ENCODE measurements at places on chromosomes 2 and 18.

- no peak for DNase-seq
Observed at GRCh38 chr2:142822190-142822589, 55.3 kb upstream of the KYNU start.

DNA sequence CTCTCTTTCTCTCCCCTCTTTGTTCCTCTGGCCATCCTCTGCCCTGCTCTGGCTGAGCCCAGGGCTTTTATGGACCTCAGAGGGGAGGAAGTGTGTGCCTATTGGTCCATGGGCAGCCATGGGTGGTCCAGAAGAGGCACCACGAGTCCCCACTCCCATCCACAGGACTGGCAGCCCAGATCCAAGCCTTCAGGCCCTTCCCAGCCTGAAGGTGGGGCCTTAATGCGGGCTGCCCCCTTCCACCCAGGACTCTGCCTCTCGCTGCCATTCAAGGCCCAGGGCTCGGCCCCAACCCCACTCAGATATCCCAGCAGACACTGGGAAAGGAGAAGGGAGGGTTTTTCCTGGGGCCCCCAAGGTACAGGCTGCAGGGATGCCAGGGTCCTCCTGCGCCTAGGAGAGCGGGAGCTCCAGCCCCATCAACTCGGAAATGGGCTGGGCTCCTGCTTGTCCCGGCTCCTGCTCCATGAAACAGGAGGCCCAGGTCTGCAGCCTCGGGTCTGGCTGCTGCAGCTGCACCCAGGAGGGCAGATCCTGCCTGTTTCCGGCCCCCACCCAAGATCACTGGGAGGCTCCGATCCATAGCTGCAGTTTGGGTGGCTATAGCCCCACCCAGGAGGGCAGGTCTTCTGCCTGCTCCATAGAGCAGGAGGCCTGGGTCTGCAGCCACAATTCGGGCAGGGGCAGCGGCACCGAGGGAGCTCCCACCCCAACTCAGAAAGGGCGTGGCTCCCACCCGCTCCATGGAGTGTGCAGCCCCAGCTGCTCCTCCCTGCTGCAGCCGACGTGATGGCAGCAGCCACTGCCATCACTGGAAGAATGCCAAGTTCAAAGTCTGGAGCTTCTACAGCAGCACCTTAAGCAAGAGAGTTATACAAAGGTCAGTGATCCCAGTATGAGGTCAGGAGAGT lies 116.6 kb upstream of the RBBP8 start:
- DNase-seq: no peak

- no peak for DNase-seq
Observed at GRCh38 chr2:1621041-1621440, 123.3 kb downstream of the PXDN start.

DNA sequence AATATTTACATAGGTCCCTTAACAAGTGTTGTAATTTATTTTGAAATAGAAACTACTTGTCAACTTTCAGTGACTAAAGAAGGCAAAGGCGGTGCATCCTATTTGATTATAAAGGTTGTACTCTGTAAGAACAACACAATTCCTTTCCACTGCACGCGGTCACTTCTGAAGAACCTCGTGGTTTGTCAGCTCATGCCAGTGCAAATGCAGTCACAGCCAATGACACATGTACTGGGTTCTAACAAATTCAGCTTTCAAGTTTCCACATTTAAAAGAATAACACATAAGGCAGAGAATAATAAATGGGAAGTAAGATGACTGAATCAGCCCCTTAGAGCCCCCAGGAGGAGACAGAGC lies 39.7 kb downstream of the CYB5A start:
- no peak for DNase-seq

DNA sequence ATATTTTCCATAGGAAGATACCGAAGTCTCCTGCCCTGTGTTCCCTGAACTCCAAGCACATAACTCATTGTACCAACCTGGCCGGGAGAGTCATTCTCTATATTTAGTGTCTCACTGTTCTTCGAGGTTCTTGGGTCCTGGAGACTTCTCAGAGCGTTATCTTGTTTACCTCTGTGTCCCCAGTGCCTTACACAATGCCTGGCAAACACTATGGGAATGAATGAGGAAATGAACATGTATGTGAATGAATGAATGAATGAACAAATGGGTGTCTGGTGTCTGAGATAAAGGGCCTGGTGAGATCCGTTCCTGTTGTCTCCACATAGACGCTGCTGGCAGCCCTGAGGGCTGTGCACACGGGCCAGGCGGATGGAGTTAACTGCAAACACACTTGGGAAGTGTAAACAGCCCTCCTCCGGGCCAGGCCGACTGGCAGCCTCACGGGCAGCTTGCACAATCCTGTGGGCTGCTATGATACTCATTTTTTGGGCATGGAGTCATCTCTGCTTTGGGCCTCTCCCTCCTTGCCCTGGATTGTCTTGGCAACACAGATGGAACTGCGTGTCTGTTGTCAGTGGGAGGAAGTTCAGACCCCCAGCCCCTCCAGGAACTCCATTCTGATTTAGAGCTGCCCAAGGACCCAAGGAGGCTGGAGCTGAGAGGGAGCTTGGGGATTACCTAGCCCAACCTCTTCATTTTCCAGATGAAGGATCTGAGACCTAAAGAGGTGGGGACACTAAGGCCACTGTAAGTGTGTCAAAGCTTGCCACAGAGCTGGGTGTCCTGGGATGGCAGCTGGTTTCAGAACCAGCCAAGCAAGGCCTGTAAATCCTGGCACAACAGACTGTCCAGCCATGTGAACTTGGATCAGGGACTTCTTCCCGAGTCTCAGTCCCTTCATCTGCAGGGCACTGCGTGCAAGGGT lies 124.4 kb downstream of the INHBB start:
- DNase-seq: peak; percentile 82

GRCh38 chr2:119753041-119753929 lies 6.4 kb upstream of the PTPN4 start:
- DNase-seq: peak; percentile 17

- no peak for DNase-seq
Observed at GRCh38 chr2:149038442-149039212, at the start of gene LYPD6B. LYPD6B (plus strand) TSS chr2:149038699; CDS start chr2:149130949, 92,250 bp downstream.

- peak; percentile 26 for DNase-seq
Observed at GRCh38 chr2:232549655-232550353, 553 bp downstream of the TIGD1 start.

GRCh38 chr2:67977464-67977863 lies 85.3 kb downstream of the C1D start:
- no peak for DNase-seq

DNA sequence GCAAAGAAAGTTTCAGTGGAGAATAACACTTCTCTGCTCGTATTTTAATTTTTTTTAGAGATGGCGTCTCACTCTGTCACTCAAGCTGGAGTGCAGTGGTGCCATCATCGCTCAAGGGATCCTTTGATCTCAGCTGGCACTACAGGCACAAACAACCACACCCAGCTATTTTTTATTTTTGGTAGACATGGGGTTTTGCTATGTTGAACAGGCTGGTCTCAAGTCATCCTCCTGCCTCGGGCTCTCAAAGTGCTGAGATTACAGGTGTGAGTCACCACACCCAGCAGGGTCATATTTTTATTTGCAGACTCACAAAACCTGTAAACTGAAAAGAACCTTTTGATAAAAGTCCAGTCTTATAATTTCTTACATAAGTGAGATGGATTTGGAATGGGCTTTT lies 2.6 kb downstream of the TRAK2 start:
- no peak for DNase-seq

GRCh38 chr2:196170606-196171247 lies 651 bp downstream of the STK17B start:
- DNase-seq: peak; percentile 45

DNA sequence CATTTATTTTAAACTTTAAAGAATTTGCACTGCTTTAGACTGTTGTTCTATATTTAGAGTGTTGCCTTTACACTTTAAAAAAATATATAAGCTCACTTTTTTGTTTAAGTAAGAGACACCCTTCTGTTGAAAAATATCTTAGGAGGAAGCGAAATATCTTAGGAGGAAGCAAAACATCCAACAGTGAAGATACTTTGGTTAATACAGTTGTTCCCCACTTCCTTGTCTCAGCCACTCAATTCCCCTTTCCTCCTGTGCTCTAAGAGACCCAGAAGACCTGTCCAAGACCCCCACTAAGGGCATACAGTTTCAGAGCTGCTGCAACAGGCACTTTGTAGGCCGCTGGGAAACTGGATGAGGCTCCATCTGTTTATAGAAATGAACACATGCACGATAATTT lies 5.7 kb downstream of the SERPINB8 start:
- no peak for DNase-seq

GRCh38 chr2:120661551-120661950 lies 74.1 kb upstream of the GLI2 start:
- no peak for DNase-seq

GRCh38 chr18:32362484-32362883 lies 108.2 kb downstream of the GAREM1 start:
- no peak for DNase-seq

GRCh38 chr2:58539973-58540372 lies 298.8 kb upstream of the FANCL start:
- DNase-seq: no peak

- no peak for DNase-seq
Observed at GRCh38 chr18:51168026-51168742, 29.3 kb downstream of the MEX3C start.

GRCh38 chr18:63997041-63997440 lies 27.2 kb downstream of the SERPINB8 start:
- peak; percentile 37 for DNase-seq

GRCh38 chr2:43315482-43315881 lies 89.1 kb upstream of the ZFP36L2 start:
- DNase-seq: no peak

DNA sequence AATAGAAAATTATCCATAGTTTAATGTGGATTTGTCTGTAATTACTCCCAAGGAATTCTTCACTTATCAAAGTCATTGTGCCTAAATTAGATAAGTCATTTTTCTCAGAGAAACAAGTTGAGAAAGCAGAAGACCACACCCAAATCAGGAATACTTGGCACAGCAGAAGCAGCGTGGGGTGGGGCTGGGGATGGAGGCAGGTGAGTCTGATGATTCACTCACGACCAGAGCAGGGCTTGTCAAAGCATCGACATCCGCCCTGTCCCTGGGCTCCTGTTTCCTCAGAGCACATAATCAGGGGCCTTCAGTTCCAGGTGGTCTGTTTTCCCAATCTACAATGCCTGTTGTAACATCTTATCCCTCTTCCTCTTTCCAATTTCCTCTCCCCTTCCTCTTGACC lies 31.5 kb upstream of the COLEC12 start:
- no peak for DNase-seq

GRCh38 chr2:66966631-66967030 lies 430.5 kb upstream of the ETAA1 start:
- no peak for DNase-seq

DNA sequence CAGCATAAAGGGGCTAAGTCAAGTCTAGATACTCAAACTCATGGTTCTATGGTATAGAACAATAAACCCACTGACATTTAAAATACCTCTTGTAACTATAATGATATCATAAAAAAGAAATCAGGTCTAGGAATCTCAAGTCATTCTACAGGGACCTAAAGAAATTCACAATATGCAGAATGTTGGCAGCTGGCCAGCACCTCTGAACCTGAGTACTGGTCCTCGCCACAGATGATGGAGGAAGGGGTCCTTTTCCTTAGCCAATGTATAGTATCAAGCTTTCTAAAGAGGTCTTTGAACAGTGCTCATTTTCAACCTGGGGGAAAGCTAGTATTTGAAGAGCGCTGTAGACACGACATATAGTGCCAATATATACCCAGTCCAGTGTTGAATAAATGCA lies 108.4 kb upstream of the ITGB6 start:
- no peak for DNase-seq

- DNase-seq: no peak
Observed at GRCh38 chr18:63701952-63702351, 808 bp upstream of the SERPINB11 start.

DNA sequence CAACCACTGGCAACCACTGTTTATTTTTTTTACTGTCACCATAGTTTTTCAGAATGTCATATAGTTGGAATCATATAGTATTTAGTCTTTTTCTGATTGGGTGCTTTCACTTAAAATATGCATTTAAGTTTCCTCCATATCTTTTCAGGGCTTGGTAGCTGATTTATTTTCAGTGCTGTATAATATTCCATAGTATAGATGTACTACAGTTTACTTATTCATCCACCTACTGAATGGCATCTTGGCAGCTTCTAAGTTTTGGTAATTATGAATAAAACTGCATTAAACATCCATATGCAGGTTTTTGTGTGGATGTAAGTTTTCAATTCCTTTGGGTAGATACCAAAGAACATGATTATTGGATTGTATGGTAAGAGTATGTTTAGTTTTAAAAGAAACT lies 23.0 kb downstream of the CFAP221 start:
- DNase-seq: no peak

GRCh38 chr2:68452158-68452900 lies 14.8 kb downstream of the FBXO48 start:
- no peak for DNase-seq

- no peak for DNase-seq
Observed at GRCh38 chr2:1480671-1481076, 67.4 kb downstream of the TPO start.

GRCh38 chr2:63364866-63365265 lies 223.4 kb downstream of the WDPCP start:
- no peak for DNase-seq

Measured in kidney glomerular epithelial cell (primary cell).